ENCODE measurements at places on chromosomes 1 and 21. TPM values are rescaled to one million over a fixed set of nuclear protein-coding genes. Genes with fewer than 3 reads are reported as not detected.

DNA sequence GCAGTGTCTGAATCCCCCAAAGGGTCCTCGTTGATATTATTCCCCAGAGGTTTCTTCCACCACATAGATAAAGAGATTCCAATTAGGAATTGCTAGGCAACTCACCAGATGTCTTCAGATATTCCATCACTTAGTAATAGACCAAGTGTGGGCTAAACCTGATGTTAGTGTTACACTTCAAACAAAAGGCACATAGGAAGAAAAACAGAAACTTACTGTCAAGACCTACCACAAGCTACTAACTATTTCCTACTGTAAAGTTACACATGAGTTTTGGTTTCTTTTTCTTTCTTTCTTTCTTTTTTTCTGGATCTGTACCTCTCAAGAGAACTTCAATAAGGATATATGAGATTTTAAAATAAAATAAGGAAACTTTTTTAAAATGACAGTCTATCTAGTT lies 879.1 kb upstream of the NEGR1 start:
- DNase-seq, result no peak

- DNase-seq, result peak; percentile 78
These were observed 32.3 kb upstream of the TENT5C start for GRCh38 chr1:117573386-117574023.

Gene CAMSAP2
- total RNA-seq, result 19.5 TPM

- no peak for DNase-seq
These were observed 22.3 kb downstream of the RRP1B start for GRCh38 chr21:43681650-43682049.

GRCh38 chr21:39064325-39065012 lies 118.8 kb downstream of the PSMG1 start:
- no peak for DNase-seq

- no peak for DNase-seq
These were observed 291.9 kb upstream of the DEPDC1 start for GRCh38 chr1:68788762-68789161.

DNA sequence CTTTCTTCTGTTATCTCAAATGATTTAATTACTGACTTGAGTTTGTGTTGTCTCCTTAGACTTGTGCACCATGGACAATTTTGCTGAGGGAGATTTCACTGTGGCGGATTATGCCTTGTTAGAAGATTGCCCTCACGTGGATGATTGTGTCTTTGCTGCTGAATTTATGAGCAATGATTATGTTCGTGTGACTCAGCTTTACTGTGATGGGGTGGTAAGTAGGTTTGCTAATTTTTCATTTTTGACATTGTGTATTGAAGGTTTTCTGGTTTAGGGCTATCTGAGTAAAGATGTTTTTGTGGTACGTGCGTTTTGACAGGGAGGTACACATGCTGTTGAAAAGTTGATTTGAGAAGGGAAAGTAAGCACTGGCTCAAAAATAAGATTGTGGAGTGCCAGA lies 14.1 kb downstream of the TTC3 start:
- DNase-seq, result peak; percentile 66

- DNase-seq, result no peak
These were observed 27.7 kb downstream of the TNFRSF9 start for GRCh38 chr1:7912743-7913557.

DNA sequence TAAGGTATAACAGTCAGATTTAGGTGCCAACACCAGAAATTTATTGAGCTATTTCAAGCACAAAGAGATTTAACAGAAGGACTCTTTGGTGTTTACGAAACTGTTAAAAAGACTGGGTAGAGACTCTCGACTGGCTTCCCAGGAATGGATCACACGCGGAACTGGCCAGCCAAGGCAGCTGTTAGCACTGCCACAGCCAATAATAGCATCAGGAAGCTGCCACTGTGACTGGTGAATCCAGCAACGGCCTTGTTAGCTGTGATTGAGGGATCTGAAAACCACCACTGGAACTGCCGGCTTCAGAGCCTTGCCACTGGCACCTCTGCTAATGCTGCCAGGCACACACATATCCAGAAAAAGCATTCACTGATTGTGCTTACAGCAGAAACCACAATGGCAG lies 10.6 kb upstream of the SIM2 start:
- no peak for DNase-seq

DNA sequence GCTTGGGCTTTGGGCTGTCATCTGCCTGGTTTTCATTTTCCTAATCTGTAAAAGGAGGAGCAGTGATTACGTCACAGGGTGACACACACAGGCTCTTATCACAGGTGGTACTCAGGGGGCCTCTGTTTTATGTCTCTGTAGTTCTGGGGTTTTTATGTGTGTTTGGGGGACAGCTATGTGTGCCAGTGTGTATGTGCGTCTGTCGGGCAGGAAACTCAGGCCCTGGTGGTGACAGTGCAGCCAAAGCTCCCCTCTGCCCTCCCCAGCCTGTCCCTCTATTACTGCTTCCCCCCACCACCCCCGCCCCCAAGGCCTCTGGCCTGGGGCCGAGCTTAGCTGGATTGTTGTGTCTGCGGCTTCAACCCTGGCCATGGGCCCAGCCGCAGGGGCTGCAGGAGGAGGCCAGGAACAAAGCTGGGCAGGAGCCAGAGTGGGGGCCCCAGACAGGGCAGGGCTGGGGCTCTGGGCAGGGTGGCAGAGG lies 13.3 kb downstream of the MFAP2 start:
- peak; percentile 97 for DNase-seq

Gene SLAMF6
- total RNA-seq, result not detected

GRCh38 chr21:33116676-33117075 lies 46.7 kb downstream of the OLIG1 start:
- DNase-seq, result no peak

DNA sequence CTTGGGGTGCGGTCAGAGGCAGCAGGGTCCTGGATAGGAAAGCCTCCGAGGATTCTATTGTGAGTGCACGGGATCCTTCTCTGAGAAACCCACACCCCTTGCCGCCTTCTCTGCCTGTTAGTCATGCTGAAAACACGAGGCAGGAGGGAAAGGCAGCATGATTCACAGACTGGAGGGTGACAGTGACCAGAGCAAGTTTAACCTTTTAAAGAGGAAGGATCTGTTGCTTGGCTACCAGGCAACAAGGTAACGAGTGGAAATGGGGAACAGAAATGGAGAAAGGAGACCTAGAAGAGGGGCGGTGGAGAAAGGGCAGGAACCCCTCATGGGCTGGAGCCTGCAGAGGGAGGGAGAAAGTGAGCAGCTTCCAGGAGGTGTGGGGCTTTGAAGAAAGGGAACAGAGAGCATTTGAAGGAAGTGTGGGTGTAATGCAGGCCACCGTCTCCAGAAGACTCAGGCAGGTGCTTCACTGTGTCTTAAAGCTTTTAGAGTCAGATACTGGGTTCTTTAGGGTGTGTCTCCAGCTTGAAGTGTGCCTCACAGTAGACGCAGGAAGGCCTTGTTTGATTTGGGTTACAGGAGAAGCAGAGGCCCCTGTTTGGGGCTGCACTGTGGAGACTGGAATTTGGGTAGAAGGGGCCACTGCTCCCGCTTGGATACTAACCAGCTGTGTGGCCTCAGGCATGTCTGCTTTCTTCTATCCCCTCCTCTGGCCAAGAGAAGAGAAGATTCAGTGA lies 19.1 kb downstream of the OPTC start:
- peak; percentile 97 for DNase-seq

Gene NCMAP
- total RNA-seq, result not detected

Gene NEGR1
- 16.3 TPM for total RNA-seq

Gene PAPPA2
- total RNA-seq, result not detected

GRCh38 chr1:169723763-169724162 lies 10.1 kb downstream of the SELE start:
- DNase-seq, result no peak

DNA sequence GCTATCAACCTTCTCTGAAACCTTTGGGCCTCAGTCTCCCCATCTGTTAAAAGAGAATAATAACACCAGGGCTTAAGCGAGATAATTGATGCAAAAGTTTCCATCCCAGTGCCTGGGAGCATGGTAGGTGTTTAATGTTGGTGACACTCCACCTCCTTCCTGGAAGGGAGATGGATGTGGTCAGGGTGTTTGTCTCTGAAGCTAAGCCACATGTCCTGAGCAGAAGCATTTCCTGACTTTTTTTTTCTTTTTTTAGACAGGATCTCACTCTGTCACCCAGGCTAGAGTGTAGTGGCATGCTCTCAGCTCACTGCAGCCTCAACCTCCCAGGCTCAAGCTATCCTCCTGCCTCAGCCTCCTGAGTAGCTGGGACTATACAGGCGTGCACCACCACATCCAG lies 72.6 kb upstream of the HMGB4 start:
- no peak for DNase-seq

Gene PAQR6
- not detected for total RNA-seq

Gene SLC44A5
- total RNA-seq, result 0.91 TPM

- DNase-seq, result no peak
These were observed 6.3 kb downstream of the EXTL1 start for GRCh38 chr1:26027716-26028489.

DNA sequence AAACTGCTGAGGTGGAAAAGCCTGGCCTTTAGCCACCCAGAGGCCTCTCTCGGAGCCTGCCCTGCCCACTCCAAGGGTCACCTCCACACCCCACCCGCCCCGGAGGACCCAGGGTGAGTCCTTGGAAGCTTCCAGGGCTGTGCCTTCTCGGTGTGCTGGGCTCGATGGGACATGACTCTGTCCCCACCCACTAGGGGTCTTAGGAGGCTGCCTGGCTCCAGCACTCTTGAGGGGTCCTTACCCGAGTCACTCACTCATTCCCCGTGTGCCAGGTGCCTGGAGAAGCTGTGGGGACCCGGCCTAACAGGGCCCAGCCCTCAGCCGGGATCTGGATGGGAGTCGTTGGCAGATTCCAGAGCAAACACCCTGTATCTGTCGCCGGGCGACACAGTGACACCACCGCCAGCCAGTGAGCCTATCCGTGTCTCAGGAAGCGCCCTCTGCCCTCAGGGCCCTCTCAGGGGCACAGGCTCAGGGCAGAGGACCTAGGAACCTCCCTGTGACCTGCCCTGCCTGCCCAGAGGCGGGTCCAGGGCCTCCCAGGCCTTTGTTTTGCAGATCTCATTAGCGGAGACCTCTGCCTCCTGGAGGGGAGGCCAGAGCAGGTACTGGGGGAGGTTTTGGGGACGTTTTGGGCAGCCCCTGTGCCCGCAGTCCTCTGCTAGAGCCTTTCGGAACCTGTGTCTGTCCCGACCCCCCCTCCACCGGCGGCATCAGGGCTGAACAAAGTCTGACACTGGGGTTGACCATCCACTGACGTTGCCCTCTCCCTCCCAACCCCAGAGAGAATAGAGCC lies 3.1 kb upstream of the PRKCZ start:
- no peak for DNase-seq

Gene CD1B
- total RNA-seq, result not detected

Gene FHAD1
- total RNA-seq, result 4.8 TPM

GRCh38 chr1:161307892-161308638 lies 1.7 kb downstream of the MPZ start:
- no peak for DNase-seq

GRCh38 chr1:35556484-35557117 lies 602 bp downstream of the KIAA0319L start:
- no peak for DNase-seq

All from Daoy (cell line).